Common myeloid progenitor, CD34-positive (primary cell): ENCODE measurements at places on chromosomes 16 and 17.

DNA sequence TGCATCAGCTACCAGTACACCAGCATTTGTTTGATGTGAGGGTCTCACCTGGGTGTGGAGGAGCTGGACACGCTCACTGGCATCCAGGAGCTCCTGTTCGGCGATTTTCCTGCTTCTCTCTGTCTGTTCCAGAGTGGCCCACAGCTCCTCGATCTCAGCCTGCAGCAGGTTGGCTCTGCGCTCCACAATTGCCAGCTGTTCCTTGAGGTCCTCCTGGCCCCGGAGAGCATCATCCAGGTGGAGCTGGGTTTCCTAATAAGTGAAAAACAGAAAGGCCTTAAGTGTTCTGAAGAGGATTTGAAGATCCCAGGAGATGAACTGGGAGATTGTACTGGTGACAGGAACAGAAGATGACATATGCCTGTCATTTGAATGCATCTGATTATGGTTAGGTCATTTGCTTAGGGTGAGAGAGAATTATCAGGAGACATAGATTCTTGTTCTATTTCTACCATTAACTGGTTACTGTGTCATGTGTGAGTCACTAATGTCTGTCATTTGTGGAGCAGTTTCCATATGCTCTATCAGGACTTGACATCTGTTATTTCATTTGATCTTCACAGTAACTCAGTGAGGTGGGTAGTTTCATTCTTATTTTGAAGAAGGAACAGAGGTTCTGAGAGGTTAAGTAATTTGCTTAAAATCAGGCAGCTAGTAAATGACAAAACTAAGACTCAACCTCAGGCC is 21.5 kb upstream of the MYH13 start:
- no peak for DNase-seq

GRCh38 chr17:30271102-30271501 is 20.6 kb downstream of the BLMH start:
- no peak for DNase-seq

GRCh38 chr17:74369221-74369620 is 1.9 kb downstream of the GPR142 start:
- peak; percentile 57 for DNase-seq

- DNase-seq = peak; percentile 90
These were observed at the start of gene TRAP1 for GRCh38 chr16:3717235-3718018. TRAP1 (minus strand) TSS chr16:3717524; CDS start chr16:3717508, 16 bp downstream.

GRCh38 chr17:4806777-4807604 is at the start of gene PLD2:
PLD2 (plus strand) TSS chr17:4807152; CDS start chr17:4807773, 621 bp downstream.
- DNase-seq = peak; percentile 83

DNA sequence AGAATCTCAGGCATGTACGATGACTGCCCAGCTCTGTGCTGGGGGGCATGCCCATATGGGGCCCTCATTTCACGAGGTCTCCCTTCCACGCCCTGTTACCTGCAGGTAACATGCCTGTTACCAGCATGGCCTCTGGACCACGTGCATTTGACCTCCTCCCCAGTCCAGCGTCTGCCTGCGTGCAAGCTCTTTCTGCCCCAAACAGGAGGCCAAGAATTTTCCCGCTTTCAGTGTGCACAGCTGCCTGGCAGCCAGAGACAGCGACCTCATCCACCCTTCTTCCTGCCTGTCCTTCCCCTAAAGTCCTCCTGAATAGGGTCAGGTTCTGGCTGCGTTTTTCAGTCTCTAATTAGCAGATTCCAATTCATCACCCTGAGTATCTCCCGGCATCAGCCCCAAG is 306.5 kb upstream of the ZFHX3 start:
- no peak for DNase-seq

- DNase-seq = no peak
These were observed 286.1 kb downstream of the SNX29 start for GRCh38 chr16:12262454-12263180.

DNA sequence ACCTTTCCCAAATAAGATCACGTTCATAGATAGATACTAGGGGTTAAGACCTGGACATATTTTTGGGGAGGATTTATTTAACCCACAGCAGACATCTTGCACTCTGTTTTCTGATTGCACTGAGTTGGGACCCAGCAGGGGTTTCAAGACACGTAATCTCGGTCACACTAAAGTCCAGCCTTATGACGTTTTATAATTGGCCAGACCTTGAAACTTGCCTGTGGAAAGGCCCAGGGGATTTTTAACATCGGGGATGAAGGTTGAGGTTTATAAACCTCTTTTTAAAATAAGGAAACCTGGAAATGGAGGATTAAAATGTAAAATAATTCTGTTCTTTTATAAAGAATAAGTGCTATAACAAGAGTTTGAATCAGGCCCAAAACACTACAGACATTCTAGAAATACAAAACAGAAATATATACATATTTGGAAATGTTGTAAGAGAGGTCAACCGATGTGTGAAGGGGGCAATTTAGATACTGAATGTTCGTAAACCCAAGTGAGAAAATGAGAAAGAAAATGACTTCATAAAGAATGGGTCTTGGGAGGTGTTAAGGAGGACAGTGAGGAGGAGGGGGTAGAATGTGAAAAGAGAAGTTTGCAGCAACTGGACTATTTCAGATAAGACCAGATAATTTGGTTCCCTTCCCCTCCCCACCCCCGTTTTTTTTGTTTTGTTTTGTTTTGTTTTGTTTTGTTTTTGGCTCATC is 61.1 kb upstream of the NOL11 start:
- DNase-seq = no peak

GRCh38 chr17:1958134-1958881 is 66.8 kb downstream of the RTN4RL1 start:
- DNase-seq = no peak

- no peak for DNase-seq
These were observed 932 bp upstream of the NFE2L1 start for GRCh38 chr17:48047113-48047740.

DNA sequence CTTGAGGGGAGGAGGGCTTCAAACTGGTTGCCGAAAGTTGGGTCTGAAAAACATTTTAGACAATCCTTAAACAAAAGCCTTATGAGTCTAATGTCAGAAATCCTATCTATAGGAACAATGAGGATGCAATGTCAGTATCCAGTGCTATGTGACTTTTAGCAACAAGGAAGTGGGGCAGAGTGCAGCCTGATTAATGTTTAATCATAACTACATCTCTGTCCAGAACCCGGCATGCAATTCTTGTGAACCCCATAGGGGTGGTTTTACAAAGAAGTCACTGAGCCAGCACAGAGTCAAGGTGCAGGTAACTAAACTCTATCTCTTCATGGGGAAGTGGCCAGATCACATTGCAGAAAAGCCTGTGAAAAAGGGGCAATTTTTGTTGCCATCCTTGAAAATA is 267.5 kb downstream of the HS3ST4 start:
- DNase-seq = no peak

DNA sequence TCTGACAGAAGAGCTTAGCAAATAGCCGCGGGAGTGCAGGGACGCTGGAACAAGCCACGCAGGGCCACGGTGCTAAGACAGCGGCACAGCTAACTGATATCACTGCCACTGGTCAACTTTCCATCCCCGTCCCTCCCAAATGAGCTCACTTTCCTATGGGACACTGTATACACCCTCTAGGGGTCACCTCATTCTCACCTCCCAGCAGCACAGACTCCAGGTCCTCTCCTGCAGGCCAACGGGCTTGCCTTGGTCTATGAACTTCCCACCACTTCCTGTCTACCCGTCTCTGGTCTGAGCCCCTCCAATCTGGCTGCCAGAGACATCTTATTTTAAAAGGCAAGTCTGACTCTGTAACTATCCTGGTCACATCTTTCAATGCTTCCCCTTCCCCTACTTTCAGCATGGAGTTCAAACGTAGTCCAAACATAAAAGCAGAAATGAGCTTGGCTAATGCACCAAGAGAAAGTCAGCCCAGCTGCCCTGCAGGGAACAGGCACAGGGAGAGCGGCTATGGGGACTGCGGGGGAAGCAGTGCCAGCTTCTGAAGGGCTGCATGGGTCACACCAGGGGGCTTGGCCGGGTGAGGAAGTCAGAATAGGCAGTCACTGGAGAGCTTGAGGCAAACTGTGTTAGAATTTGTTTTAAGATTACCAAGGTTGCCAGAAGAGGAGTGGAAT is 26.3 kb upstream of the SLC38A8 start:
- no peak for DNase-seq

DNA sequence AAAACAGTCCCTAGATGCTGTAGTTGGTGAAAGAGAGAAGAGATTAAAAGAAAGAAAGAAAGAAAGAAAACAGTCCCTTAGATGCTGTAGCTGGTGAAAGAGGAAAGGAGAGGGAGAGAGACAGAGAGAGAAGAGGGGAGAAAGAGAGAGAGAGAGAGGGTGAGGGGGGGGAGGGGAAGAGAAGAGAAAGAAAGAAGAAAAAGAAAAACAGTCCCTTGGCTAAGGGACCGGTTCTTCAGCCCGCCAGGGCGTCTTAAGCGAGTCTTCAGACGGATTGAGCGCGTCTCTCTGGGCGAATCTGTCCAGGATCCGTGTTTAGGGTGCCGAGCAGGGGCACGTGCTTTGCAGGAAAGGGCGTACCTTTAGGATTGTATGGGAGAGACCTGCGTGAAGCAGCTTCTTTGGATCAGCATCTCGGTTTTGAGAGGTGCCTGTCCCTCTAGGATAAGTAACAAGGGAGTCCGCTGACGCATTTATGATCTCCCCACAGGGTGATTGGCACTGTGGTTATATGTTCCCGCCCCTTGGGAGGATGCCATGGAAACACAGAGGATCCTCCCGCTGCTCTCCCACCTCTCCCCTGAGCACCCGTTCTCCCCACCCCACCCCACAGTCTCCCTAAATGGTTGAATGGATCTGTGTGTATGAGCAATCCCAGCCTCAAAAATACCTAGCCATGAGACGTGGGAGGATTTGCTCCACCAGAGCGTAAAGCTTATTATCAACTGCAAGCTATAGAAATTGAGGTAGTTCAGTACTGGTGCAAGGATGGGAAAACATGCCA is 16.7 kb downstream of the GNGT2 start:
- DNase-seq = peak; percentile 79

DNA sequence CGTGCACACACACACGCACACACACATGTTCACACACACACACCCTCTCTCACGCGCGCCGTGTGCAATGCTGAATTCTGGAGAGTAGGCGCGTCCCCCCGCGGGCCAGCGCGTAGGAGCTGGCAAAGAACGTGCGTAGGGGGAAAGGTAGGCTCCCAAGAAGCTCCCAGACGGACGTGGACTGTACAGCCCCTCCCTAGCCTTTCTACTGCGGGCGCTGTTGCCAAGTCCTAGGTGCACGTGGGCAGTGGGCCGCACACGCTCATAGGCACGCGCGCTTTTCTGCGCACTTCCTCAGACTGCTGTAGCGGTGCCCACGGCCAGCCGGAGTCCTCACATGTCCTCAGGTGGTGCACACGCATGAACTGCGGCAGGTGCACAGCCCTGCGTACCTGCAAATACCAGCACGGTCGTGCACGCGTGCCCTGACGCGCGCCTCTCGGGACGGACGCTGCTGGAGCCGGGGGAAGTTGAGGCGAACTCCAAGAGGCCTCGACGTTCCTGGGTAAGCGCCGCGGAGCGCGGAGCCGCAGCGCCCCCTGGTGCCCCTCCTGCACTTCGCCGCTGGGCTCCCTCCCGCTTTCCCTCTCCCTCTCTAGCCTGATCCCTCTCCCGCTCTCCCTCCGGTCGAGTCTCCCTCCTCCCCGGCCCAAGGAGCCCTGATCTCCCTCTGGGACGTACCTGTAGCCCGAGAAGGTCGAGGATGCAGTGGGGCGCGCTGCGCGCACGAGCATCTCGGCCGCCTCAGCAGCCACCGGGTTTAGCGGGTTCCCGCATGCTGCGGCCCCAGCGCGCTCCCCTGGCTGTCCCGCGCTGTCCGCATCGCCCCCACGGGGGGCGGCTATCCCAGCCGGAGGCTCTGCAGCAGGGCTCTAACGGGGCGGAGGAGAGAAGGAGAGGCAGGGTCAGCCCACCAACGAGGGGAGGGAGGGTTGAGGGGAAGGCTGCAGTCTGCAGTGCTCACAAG is 749 bp downstream of the GRIN2A start:
- peak; percentile 26 for DNase-seq

GRCh38 chr17:77434136-77435114 is 293.7 kb downstream of the SEC14L1 start:
- DNase-seq = no peak

- DNase-seq = peak; percentile 86
These were observed 1.5 kb downstream of the ATXN7L3 start for GRCh38 chr17:44197980-44198720.

GRCh38 chr17:45143767-45144198 is 4.5 kb upstream of the HEXIM1 start:
- peak; percentile 37 for DNase-seq

DNA sequence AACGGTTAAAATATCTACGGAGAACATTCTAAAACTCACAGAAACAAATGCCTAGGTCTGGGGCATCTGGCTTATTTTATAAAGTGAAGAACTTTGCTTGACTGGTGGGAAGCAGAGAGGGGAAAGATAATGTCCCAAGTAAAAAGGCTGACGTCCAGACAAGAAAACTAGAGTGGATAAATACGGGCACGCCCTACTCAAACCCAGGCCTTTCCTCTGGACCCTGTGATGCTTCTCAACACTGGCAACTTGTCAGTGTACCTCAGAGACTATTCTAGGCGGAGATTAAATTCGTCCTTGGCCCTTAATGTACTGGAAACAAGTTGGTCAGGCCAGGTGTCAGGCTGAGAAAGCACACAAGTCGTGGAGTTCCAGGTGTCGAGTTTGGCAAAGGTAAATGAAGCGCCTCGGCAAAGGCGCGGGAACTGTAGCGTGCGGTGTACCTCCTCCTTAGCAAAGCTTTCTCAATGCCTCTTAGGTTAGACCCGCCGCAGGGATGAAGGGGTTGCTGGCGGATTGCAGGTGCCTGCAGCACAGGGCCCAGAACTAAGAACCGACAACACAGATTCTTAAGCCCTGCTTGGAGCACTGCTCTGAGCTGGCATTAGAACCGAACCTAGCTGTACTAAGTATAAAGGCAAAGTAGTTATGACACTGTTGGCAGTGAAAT is 668 bp upstream of the UNK start:
- no peak for DNase-seq

- DNase-seq = peak; percentile 64
These were observed 139.7 kb upstream of the PLCG2 start for GRCh38 chr16:81639348-81639747.

- no peak for DNase-seq
These were observed 46.3 kb downstream of the PRKCA start for GRCh38 chr17:66348584-66349165.
